ENCODE measurements at places on chromosomes 3 and 15. TPM values are rescaled to one million over a fixed set of nuclear protein-coding genes. Genes with fewer than 3 reads are reported as not detected.

CHRM5 gene
- total RNA-seq: not detected

ANKRD63 gene
- not detected for total RNA-seq

ZMYND10 gene
- 0.53 TPM for total RNA-seq

IQCH gene
- 1.2 TPM for total RNA-seq

GOLGA8K gene
- 0.46 TPM for total RNA-seq

- no peak for DNase-seq
Observed at GRCh38 chr3:14823910-14824629, 5.3 kb downstream of the FGD5 start.

GRCh38 chr15:48695088-48695826, 49.7 kb upstream of the FBN1 start:
- DNase-seq: no peak

- DNase-seq: no peak
Observed at GRCh38 chr3:39095778-39096177, 11.6 kb downstream of the GORASP1 start.

- no peak for DNase-seq
Observed at GRCh38 chr3:40267937-40268724, 41.4 kb upstream of the EIF1B start.

DNA sequence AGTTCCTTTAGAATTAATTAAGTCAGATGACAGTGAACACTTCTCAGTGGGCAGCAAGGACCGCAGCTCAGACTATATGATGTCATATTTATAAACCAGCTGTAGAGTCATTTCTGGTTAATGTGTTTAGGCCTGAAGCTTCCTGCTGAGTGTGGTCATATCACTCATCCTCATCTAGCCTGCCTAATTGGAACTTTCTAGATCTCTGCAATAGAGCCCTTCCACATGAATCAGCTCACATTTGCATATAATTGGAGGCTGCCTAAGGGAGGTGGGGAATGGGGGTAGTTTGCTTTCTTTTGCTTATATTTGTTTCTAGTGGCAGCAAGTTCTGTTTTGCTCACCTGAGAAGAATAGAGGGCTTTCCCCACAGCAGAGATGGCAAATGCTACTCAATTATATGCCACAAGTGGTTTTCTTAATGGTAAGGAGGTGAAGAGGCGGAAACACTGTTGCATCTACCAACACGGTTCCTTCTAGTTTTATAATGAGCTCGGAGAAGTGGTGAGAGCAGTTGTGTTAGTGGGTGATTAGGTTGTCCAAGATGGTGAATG, 148.1 kb downstream of the KLHL25 start:
- DNase-seq: no peak

DNA sequence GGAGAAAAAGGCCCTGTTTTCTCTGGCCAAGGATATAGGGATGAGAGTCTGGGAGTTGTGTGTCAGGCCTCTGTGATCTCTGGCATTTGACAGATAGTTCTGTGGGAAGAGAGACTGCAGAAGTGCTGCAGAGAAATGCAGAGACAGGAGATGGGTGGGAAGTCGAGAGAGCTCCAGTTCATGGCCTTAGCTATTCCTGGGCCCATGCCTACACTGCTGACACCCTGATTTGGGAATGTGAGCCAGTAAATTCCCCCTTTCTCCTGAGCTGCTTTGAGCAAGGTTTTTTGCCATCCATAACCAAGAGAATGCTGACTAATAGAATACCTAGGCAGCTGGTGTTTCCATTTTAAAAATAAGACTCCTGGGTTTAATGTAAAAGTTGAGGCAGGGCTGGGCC, 59.3 kb downstream of the EBLN2 start:
- DNase-seq: no peak

Data from right lobe of liver (tissue), 6 donors.